ENCODE measurements at places on chromosomes 7 and 10.

DNA sequence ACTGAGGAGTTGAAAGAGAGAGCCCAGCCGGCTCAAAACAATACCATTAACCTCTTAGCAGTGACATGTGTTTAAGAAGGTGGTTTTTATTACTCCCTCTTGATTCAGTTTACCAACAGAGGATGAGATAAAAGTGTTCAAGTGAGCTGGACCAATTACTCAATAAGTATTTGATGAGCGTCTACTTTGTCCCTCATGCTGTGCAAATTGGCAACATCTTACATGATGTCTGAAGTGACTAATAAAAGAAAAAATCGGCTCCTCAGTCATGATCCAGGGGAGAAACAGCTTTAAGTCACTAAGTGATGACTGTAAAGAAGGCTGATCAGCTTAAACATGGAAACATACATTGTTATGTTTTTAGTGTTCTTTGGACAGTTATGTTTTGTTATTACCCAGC, 7.8 kb downstream of the WNT16 start:
- DNase-seq, result no peak

DNA sequence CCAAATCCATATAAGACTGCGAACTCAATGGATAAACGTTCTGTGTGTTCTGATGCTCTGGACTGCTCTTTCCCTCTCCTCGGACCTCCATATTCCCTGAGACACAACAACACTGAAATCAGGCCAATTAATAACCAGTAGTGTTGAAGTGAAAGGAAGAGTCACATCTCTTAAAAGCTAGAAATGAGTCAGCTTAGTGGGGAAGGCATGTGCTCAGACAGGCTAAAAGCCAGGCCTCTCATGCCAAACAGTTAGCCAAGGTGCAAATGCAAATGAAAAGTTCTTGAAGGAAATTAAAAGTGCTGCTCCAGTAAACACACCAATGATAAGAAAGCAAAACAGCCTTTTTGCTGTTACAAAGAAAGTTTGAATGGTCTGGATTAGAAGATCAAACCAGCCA, 29.3 kb downstream of the TNS3 start:
- DNase-seq, result no peak

DNA sequence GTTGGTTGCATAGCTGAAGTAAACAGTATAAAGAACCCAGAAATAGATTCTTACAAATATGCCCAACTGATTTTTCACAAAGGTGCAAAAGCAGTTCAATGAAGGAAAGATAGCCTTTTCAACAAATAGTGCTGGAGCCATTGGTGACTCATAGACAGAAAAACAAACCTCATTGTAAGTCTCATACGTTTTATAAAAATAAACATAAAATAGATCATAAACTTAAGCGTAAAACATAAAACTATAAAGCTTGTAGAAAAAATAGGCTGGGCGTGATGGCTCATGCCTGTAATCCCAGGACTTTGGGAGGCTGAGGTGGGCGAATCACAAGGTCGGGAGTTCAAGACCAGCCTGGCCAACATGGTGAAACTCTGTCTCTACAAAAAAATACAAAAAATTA, 318.8 kb upstream of the IGFBP3 start:
- no peak for DNase-seq

- DNase-seq, result no peak
Measured at GRCh38 chr7:117781707-117782106, 91.5 kb downstream of the CTTNBP2 start.

- DNase-seq, result no peak
Measured at GRCh38 chr10:124436191-124436638, 13.6 kb downstream of the NKX1-2 start.

GRCh38 chr7:27151341-27151930, 947 bp downstream of the HOXA3 start:
- peak; percentile 36 for DNase-seq

- no peak for DNase-seq
Measured at GRCh38 chr10:110074298-110074697, 66.5 kb downstream of the ADD3 start.

GRCh38 chr10:88131511-88132139, 268.2 kb downstream of the PTEN start:
- DNase-seq, result no peak

DNA sequence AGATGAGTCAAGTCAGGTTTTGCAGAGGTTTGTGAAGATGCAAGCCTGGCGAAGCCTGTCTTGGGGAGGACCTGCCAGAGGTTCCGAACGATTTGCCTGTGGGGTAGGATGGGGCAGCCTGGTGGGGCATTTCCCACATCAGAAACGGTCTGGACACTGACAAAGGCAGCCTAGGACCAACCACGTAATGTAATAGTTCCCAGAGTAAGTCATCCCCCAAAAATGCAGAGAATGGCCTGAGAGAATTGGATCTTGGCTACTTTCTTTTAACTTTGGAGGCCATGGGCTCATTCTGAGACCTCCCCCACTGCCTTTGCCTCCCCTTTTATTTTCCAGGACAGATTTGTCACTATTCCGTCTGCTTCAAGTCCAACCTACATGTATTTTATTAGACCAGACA, 168.9 kb upstream of the SH2B2 start:
- DNase-seq, result no peak

DNA sequence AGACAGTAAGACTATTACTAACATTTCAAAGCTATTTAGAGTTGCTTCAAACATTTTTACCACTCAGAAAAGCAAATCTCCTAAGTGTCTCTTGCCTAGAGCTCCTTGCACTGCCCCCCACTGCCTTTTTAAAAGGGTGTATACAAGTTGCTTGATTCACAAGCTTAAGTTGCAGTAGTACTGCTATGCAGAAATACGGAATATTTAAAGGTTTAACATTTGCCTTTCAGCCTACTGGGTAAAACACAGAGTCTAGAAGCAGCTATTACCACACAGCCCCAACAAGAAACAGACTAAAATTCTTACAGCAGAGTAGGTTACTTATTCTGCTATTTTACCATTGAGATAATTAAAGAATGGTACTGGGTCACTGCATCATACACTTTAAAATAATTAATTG, 128.5 kb downstream of the CNOT4 start:
- no peak for DNase-seq

DNA sequence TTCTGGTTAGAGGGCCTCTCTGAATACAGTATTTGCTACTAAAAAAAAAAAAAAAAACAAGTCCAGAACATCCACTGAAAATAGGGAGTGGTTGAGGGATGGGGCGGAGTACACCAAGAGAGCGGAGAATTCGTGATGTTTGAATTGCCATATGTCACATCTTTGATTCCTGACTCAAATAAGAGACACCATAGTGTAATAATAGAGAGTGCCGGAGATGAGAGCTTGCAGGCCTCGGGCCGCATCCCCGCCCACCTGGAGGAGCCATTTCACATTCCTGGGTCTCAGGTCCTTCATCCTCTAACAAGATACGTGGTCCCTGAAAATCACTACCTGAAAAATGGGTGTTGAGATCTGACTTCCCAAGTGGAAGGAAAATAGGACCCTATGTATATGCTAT, 46.8 kb downstream of the KIAA1549 start:
- DNase-seq, result no peak

- DNase-seq, result no peak
Measured at GRCh38 chr7:142152076-142152475, 40.6 kb downstream of the MGAM2 start.

DNA sequence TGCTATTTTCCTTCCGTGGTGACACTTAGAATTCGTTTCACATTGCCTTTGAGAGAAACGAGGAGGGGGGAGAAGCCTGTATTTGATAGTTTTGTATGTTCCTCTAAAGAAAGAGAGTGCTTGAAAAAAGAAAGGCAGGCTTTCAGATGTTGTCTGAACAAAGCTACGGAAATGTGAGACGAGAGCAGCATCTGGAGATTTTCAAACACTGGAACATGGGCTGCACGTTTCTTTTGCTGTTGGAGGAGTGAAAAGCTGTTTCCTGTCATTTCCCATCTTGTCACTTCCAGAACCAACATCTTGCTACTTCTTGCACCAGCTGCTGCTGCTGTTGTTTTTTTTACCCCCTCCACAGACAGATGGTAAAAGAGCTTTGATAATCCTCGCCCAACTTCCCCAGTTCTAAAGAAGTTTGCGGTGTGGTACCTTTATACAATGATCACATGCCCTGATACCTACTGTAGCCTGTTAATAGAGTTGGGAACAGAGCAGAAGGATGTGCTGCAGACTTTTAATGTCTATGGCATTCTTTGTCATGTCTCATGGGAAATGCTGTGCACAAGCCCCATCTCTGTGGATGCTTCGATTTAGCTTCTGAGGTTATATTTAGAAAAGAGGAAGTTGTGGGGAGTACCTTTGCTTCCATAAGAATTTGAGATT, 408.1 kb downstream of the AUTS2 start:
- no peak for DNase-seq

GRCh38 chr10:85045046-85045445, 716.7 kb downstream of the CCSER2 start:
- DNase-seq, result no peak

- DNase-seq, result peak; percentile 82
Measured at GRCh38 chr10:135601-136464, 578 bp downstream of the ZMYND11 start.

GRCh38 chr7:35717516-35717915, 22.6 kb upstream of the HERPUD2 start:
- no peak for DNase-seq

- peak; percentile 53 for DNase-seq
Measured at GRCh38 chr7:116671681-116672595, at the start of gene MET. Gene MET (plus strand): TSS chr7:116672196. CDS start chr7:116699085, 26,889 bp downstream.

- peak; percentile 86 for DNase-seq
Measured at GRCh38 chr7:92447345-92448204, at the start of gene GATAD1. Gene GATAD1 (plus strand): TSS chr7:92447482. CDS start chr7:92447730, 248 bp downstream.

- DNase-seq, result no peak
Measured at GRCh38 chr10:1020460-1020859, 5.2 kb downstream of the IDI2 start.

GRCh38 chr7:105816954-105817615, 59.3 kb downstream of the ATXN7L1 start:
- no peak for DNase-seq

GRCh38 chr7:657565-658119, 68.9 kb upstream of the DNAAF5 start:
- DNase-seq, result no peak

- peak; percentile 51 for DNase-seq
Measured at GRCh38 chr10:3776796-3777571, 8.0 kb downstream of the KLF6 start.

GRCh38 chr10:78336402-78336791, 302.7 kb downstream of the RPS24 start:
- DNase-seq, result no peak

DNA sequence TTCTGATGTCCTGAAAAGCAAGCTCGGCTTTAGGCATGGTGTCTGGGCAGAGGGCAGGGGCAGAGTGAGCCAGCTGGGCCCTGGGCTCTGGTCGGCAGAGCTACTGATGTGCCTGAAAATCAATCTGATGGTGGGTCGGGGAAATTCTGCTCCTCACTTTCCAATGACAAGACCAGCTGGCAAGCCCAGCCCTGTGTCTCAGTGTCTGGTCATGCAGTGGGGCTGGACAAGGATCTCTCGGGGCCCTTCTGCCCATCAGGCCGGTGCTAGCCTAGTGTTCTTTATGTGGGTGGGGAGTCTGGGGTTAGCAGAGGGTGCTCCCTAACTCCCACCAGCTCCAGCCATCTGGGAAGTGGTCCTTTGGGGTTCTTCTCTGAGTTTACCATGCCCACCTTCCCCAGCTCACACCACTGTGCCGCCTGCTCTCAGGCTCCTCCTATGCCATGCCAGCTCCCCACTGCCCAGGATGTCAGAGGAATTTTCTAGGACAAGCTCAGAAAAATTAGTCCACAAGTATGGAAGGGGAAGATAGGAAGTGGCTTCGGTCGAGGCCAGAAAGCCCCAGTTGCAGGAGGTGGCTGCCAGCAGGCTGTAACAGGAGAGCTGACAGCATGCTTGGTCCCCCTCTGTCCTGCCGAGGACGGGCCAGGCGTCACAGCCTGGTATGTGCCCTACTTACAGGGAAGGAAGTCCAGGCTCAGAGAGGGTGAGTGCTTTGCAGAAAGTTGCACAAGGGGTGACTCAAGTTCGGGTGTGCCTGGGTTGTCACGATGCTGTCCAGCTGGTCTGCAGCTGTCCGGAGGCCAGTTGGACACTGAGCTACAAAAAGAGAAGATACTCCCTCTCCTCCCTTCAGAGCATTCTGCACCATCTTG, 135.2 kb downstream of the ADCY1 start:
- DNase-seq, result no peak

DNA sequence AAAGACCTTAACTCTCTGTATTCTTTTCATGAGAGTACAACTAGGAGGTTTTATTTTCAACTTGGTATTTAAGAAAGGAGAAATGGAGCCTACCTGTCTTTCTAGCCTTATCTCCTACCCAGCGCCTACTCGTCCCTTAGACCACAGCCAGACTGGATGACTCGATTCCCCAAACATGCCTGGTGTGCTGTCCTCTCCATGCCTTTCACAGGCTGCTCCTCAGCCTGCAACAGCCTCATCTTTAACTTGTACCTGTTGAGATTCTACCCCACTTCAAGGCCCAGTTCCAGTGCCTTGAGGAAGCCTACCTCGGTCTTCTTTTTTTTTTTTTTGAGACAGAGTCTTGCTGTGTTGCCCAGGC, 29.4 kb downstream of the CPA1 start:
- DNase-seq, result no peak

DNA sequence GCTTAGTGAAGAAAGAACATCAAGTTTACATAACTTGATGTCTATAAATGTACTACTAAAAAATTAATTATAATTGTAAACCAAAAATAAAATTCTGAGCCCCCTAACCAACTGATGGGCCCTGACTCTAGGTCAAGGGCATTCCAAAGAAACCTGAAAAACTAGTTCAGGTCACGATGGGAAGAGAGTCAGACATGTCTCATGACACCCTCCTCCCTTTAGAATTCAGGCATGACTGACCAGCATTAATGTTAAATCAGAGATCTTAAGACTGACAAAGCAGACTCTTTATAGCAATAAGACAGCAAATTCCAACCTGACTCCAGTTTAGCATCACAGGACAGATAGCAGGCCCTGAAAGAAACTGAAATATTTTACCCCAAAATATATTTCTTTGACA, 21.6 kb upstream of the OTUD1 start:
- no peak for DNase-seq

- DNase-seq, result no peak
Measured at GRCh38 chr7:129642871-129643549, 31.5 kb downstream of the NRF1 start.

DNA sequence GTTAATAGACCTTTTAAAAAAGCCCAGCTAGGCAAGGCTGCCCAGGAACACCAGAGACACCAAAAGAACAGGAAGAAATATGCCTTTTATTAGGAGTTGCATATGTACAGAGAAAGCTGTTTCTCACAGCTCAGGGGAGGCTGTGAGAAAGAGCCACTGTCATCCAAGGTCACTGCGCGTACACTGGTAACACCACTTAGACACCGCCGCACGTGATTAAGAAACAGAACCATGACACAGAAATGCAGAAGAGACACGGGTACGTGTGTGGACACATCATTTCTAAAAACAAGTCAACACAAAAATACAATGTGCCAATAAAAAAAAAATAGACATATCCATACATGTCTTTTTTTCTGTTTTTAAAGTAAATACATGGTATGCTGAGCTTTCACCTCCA, 705.6 kb downstream of the PARD3 start:
- no peak for DNase-seq

GRCh38 chr10:96651998-96652431, 65.2 kb upstream of the TM9SF3 start:
- DNase-seq, result no peak
